ENCODE measurements at places on chromosomes 3 and 15.

DNA sequence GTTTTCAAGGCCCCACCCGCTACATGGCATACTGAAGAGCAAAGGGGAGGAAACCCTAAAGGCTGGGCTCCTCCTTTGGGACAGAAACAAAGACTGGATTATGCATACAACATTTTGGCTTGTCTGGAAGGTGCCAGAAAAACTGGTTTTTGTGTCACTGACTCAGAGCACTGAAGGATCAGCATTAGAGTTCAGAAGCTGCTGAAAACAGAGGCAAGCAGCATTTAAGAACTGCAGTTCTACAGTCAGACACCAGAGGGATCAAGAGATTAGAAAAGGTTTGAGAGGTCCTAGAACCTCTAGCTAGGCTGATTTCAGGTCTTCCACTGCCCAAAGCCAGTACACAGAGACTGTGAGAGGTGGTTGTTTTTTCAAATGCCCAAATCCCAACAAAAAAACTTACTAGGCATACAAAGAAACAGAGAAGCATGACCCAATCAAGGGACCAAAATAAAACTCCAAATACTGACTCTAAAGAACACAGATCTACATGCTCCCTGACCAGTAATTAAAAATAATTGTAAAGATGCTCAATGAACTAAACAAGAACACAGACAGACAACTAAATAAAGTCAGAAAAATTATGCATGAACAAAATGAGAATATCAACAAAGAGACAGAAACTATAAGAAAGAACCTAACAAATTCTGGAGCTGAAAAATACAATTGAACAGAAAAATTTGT lies 91.2 kb downstream of the SENP2 start:
- DNase-seq, result no peak

DNA sequence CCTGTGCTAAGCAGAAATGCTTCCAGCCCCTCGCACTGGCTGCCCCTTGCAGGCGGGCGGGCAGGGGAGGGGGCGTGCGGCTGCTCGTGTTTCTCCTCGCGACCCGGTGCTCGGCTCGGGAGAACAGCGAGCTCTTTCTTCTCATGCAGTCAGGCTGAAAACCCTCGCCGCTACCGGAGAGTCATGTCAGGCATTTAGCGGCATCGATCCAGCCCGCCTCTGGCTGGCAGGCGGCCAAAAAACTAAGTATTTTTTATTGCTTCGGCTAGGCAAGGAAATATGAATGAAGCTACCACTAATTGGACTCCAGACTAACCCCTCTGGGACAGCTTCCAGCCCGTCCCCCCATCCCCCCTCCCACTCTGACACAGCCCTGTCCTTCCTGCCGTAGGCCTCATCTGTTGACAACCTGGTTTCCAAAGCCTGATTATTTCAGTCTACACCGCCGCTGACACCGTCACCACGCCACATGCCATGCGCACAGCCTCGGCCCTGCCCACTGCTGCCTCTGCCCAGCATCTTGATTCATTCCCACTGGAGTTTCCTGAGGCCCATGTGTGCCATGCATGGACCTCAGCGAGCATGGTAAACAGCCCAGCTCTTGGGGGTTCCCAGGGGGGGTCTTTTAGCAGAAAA lies 35.3 kb downstream of the TLE3 start:
- DNase-seq, result no peak

DNA sequence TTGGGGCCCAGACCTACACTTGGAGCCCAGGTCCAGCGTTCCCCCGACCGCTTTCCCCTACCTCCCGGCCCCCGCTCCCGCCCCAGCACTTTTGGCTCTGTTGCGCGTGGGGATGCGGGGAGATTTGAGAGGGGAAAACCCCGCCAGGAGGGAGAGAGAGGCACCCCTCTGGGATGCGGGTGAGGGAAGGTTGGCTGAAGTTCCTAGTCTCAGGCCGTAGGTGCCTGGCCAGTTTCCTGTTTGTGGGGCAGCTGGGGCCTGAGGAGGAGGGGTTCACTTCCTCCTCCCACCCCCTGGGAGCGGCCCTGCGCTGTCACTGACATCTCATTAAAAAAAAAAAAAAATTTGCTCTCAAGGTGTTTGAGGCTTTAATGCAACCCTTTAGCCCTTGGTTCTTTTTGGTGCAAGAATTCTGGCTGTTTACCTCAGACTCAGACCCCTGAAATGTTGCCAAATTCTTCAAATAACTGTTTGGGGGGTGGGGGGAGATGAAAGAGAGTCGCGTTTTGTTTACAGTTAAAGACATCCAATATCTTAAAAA lies 2.6 kb downstream of the FAM43A start:
- no peak for DNase-seq

GRCh38 chr3:192079098-192079497 lies 618.1 kb downstream of the PYDC2 start:
- DNase-seq, result no peak

DNA sequence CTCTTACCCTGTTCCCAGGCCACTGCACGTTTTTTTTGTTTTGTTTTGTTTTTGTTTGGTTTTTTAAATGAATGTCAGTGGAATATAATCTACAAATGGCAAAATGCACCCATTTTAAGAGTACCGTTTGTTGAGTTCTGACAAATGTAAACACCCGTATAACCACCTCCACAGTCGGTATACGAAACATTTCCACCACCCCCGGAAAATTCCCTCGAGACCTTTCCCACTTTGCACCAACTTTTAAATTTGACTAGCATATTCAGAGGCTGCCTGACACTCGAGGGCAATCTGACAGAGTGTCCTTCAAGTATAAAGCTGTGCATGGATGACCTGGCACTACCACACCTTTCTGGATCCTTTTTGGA lies 613 bp upstream of the ARHGEF3 start:
- DNase-seq, result no peak

- DNase-seq, result no peak
These were observed 111.2 kb upstream of the SAMMSON start for GRCh38 chr3:69888040-69888942.

- DNase-seq, result no peak
These were observed 43.5 kb downstream of the KY start for GRCh38 chr3:134607054-134608022.

DNA sequence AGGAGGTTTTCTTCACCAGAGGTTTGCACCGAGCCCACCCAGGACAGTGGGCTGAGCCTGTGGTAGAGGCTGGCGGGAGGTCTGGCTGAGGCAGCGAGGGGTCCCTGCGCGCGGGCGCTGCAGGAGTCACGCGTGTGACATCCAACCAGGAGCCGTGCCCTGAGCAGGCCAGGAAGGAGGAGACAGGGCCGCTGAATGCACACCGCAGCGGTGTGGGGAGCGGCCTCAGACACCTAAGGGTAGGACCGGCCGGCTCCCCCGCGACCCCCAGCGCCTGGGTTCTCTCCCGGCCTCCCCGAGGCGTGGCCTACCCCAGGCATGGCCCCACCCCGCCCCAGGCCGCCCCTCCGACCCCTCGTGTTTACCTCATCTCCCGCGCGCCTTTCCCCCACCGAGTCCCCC lies 412 bp downstream of the SLC41A3 start:
- DNase-seq, result no peak

DNA sequence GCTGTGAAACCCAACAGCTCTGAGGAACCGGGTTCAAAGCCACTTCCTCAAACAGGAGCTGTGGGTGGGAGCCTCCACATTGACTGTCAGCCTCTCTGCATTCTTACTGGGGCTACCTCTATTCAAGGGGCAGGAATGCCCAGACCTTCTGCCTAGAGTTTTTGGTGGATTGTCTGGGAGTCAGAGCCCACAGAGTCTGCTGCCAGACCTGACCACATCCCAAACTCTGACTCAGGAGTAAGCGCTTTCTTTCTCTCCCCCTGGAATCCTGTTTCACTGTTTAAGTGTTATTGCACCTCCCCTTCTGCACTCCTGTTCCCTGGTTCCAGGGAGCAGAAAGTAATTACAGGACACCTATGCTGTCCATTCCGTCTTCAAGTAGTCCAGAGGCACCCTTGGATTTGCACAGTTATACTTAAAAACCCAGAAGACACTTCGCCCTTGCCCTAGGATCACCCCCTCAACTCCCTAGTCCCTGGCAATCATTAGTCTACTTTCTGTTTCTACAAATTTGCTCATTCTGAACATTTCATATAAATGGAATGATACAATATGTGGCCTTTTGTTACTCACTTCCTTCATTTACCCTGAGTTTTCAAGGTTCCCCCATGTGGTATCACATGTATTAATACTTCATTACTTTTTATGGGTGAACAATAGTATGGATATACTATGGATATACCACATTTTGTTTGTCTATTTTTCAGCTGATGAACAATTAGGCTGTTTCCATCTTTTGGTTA lies 37.9 kb upstream of the TJP1 start:
- DNase-seq, result no peak

GRCh38 chr3:88150371-88150770 lies 612 bp downstream of the C3orf38 start:
- no peak for DNase-seq

GRCh38 chr3:107740992-107741896 lies 218.5 kb downstream of the BBX start:
- DNase-seq, result no peak

DNA sequence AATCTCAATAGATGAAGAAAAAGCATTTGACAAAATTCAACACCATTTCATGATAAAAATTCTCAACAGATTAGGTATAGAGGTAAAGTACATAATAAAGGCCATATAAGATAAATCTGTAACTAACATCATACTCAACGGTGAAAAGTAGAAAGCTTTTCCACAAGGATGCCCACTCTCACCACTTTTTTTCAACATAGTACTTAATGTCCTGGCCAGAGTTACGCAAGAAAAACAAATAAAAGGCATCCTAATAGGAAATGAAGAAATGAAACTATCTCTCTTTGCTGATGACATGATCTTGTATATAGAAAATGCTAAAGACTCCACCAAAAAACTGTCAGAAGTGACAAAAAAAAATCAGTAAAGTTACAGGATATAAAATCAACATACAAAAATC lies 33.0 kb downstream of the THBS1 start:
- DNase-seq, result no peak

DNA sequence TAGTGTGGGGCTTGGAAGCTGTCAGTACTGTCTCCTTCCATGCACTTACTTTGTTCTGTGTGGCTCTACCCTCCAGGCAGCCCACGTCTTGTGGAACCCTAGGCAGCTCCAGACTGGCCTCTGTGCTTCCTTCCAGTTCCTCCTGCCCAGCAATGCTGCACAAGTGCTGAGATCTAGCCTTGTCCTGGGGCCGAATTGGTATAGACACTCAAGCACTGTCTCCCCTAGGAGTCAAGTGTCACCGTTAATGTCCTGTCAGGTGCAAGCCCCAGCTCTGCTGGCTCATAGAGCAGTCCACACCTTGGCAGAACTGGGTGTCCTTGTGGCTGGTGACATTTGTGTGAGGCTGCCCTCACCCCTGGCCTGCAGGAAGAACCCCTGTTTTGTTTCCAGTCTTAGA lies 130.1 kb downstream of the EEFSEC start:
- no peak for DNase-seq

- DNase-seq, result no peak
These were observed 116.7 kb downstream of the STAC start for GRCh38 chr3:36496684-36497633.

DNA sequence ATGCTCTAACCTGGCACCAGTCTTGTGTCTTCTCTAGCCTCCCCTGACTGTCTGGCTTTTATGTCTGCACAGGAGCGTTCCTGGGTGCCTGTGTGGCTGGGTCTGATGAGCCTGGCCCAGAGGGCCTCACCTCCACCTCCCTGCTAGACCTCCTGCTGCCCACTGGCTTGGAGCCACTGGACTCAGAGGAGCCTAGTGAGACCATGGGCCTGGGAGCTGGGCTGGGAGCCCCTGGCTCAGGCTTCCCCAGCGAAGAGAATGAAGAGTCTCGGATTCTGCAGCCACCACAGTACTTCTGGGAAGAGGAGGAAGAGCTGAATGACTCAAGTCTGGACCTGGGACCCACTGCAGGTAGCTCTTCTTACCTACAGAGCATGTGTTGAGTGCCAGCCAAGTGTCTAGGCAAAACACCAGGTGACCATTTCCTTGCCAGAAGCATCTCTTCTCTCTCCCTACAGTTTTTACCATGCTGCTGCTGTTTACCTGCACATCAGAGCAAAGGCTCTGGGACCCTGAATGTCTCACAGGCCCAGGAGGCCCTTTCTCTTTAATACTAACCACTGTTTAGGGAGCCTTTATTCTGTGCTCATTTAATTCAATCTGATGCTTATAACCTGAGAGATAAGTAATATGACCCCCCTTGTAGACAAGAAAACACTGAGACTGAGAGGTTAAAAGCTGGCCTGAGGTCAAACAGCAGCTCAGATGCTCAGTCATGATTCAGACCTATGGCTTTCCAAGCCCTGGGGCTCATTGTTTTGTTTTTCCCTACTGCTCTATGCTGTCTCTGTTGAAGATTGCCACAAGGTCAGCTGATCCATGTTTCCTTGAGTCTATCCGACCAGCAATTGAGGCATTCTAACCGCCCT lies 10.4 kb downstream of the PODXL2 start:
- DNase-seq, result no peak

DNA sequence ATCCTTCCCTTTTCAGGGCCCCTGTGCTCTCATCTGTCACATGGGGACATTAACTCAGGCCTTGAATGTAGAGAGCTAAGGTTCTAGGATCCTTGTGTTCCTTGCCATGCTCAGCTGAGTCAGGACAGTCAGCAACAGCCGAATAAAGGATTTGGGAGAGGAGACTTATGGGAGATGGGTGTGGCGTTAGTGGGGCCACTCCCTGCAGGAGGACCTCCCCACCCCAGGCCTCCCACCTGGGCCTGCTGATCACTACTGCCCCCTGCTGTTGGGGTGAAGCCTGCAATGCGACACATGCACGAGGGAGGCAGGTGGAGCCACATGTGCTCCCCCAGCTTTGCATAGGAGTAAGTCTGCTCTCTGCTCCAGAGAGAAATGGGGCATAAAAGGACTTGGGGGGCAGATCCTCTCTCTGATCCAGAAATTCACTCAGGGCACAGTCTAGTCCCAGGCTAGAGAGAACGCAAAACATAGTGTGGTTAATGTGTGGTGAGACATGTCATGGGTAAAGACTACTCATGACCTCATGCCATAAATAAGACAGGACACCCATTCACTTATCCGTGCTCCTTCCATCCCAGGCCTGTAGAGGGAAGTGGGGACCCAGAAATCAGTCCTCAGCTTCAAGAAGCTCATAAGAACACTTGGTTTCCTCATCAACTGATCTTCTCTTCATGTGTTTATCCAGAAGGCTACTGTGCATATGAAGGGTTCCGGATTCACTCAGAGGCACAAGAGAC lies 19.4 kb downstream of the RBP1 start:
- DNase-seq, result no peak

- DNase-seq, result no peak
These were observed 344 bp downstream of the LINS1 start for GRCh38 chr15:100601617-100602063.

GRCh38 chr3:37149257-37149656 lies 25.1 kb downstream of the LRRFIP2 start:
- no peak for DNase-seq

GRCh38 chr3:65660000-65660598 lies 378.6 kb downstream of the MAGI1 start:
- no peak for DNase-seq
